ENCODE measurements at places on chromosomes 4 and X. TPM values are rescaled to one million over a fixed set of nuclear protein-coding genes. Genes with fewer than 3 reads are reported as not detected.

The PABPC1L2B gene
- not detected for polyA plus RNA-seq

The ANKRD50 gene
- polyA plus RNA-seq, result 3.9 TPM

The GRIA2 gene
- polyA plus RNA-seq, result not detected

The PDZD11 gene
- 36.4 TPM for polyA plus RNA-seq

The NFKB1 gene
- 8.5 TPM for polyA plus RNA-seq

The INTU gene
- polyA plus RNA-seq, result 2.7 TPM

The PPARGC1A gene
- not detected for polyA plus RNA-seq

The SLC9B1 gene
- 0.48 TPM for polyA plus RNA-seq

The CSTF2 gene
- polyA plus RNA-seq, result 53.1 TPM

The STS gene
- polyA plus RNA-seq, result 0.21 TPM

The TBX22 gene
- not detected for polyA plus RNA-seq

The GPR78 gene
- 0.08 TPM for polyA plus RNA-seq

GRCh38 chrX:70485466-70485865, 40.8 kb downstream of the DLG3 start:
- H3K27me3 ChIP-seq, result no peaks in the 10 kb centered on the region
- no peak for DNase-seq
- H3K27ac ChIP-seq, result no peak overlapping the region
- H3K4me3 ChIP-seq, result no peak overlapping the region

- H3K4me1 ChIP-seq, result peaks cover 21% of the 10 kb centered on the region
- peaks cover 6% of the 10 kb centered on the region for H3K36me3 ChIP-seq
- no peaks in the 10 kb centered on the region for H3K27me3 ChIP-seq
- no peak overlapping the region for H3K4me3 ChIP-seq
- no peak overlapping the region for H3K27ac ChIP-seq
Measured at GRCh38 chr4:122705547-122706117, 26.9 kb upstream of the BBS12 start.

DNA sequence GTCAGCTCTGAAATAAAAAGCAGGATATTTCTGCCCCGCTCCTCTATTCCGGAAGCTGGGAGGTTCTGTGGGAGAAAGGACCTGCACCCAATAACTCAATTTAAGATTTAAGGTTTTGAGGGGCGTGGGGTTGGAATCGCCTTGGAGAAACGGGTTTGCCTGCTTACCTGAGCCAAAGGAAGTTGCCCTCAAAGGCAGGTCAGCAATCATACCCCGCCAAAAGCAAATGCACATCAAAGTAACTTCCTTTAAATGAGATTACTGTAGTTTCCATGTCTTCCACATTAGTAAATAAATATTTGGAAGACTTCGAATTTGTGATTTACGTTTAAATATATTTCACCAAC, 978 bp upstream of the HS3ST1 start:
- DNase-seq, result no peak
- no peak overlapping the region for H3K4me3 ChIP-seq
- H3K27ac ChIP-seq, result no peak overlapping the region
- H3K27me3 ChIP-seq, result no peaks in the 10 kb centered on the region
- no peaks in the 10 kb centered on the region for H3K4me1 ChIP-seq
- no peaks in the 10 kb centered on the region for H3K36me3 ChIP-seq

DNA sequence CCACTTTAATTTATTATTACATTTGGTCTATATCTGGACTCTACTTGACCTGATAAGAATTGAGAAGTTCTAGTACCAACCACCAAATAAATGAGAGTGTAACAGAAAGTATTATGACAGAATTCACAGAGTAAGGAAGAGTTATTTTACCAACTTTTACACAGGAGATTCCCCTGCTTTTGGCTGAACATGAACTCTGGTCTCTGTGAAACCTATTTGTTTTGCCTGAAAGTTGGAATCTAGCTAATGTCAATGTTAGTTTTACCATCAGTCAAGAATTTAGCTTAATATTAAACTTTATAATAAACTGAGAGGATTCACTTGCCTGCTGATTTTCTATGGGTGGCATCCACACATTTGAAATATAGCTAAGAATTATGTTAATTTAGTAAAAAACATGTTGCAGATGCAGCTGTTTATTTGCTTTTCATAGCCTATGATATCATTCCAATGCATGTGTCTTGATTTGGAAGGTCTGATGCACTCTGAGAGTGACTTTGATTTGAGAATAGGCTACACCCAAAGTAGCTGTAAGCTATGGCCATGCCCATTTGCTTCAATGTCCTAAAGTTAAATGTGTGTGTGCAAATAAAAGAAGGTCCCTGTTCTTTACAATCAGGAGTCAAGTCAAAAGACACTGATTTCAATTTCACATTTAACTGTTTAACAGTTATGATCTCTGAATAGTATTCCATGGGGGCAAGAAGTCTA, 150.9 kb upstream of the RASGEF1B start:
- no peaks in the 10 kb centered on the region for H3K4me1 ChIP-seq
- H3K27ac ChIP-seq, result no peak overlapping the region
- H3K36me3 ChIP-seq, result no peaks in the 10 kb centered on the region
- DNase-seq, result no peak

DNA sequence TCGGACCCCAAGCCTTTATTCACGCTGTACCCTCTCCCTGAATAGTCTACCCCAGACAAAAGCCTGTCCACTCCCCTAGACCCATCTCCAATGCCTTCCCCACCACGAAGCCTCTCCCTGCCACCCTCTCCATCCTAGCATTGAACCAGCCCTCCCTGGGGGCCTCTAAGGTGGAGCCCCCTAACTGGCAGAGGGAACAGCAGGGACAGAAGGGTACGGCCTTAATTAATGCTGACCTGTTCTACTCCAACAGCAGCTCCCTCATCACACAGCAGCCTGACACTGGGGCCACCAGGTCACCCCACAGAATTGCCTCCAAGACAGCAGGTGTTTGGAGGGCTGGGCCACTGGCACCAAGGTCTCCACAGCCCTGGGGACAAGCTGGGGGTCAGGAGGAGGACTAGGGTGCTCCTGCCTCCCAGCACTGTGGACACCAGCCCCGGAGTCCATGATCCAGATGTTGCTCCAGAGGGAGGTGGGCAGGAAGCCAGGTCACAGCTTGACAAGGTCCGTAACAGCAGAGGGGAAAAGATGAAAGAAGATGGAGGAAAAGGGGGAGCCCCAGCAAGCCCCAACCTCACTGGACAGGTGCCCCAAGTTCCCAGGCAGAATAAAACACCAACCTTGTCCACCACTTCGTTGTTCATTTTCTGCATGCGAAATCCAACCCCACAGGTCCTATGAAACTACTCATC, 3.7 kb downstream of the CRMP1 start:
- DNase-seq, result no peak
- no peak overlapping the region for H3K27ac ChIP-seq
- H3K36me3 ChIP-seq, result no peaks in the 10 kb centered on the region

- no peaks in the 10 kb centered on the region for H3K27me3 ChIP-seq
- no peaks in the 10 kb centered on the region for H3K4me1 ChIP-seq
- no peaks in the 10 kb centered on the region for H3K36me3 ChIP-seq
- DNase-seq, result no peak
- no peak overlapping the region for H3K4me3 ChIP-seq
Measured at GRCh38 chrX:68666580-68666979, 19.1 kb downstream of the STARD8 start.

DNA sequence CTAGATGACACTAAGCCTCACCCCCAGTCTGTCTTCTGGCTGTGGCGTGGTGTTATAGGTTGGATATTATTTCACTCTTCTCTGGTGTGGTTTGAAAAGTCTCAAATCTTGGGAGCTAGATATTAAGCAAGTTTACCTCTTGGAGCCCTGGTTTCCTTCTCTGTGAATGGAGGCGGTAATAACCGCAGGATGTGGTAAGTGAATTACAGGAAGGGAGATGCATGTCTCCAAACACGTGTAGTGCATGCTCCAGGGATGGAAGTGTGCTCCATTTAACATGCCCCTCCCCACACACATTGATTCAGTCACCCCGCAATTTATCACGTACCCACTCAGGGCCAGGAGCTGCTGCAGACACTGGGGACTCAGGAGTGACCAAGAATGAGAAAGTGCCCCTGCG, 4.9 kb downstream of the ZNF275 start:
- no peak for DNase-seq
- no peak overlapping the region for H3K4me3 ChIP-seq
- H3K27ac ChIP-seq, result peak overlapping the region; percentile 22
- peaks cover 67% of the 10 kb centered on the region for H3K36me3 ChIP-seq
- H3K4me1 ChIP-seq, result peaks cover 44% of the 10 kb centered on the region
- H3K27me3 ChIP-seq, result no peaks in the 10 kb centered on the region

- H3K36me3 ChIP-seq, result no peaks in the 10 kb centered on the region
- H3K4me1 ChIP-seq, result no peaks in the 10 kb centered on the region
- no peak overlapping the region for H3K4me3 ChIP-seq
- no peaks in the 10 kb centered on the region for H3K27me3 ChIP-seq
- no peak for DNase-seq
Measured at GRCh38 chrX:115591856-115592842, 31.2 kb downstream of the PLS3 start.

DNA sequence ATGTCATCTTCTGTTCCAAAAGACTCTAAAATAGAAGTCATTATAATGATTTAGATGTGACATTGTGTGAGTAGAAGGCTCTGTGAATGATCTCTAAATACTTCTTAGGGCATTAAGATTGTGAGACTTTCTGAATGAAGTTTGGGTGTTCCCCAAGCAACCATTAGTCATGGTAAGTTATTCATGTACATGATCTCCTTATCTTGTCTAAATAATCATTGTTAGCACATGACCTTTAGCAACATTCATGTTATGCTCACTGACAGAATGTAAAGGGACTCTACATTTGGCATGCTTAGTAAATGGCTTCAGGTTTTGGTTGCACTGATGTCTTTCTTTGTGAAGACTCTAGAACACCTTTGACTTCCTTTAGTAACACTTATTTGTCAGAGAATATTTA, 140.8 kb upstream of the AGA start:
- H3K27ac ChIP-seq, result no peak overlapping the region
- DNase-seq, result no peak
- no peaks in the 10 kb centered on the region for H3K4me1 ChIP-seq

- no peak for DNase-seq
- no peak overlapping the region for H3K4me3 ChIP-seq
- H3K27ac ChIP-seq, result no peak overlapping the region
- peaks cover 19% of the 10 kb centered on the region for H3K4me1 ChIP-seq
- no peaks in the 10 kb centered on the region for H3K36me3 ChIP-seq
Measured at GRCh38 chr4:685679-686412, 3.1 kb downstream of the SLC49A3 start.

GRCh38 chrX:107701493-107702121, 73.3 kb downstream of the PRPS1 start:
- no peaks in the 10 kb centered on the region for H3K27me3 ChIP-seq
- no peak overlapping the region for H3K27ac ChIP-seq
- no peaks in the 10 kb centered on the region for H3K36me3 ChIP-seq
- no peak for DNase-seq
- no peak overlapping the region for H3K4me3 ChIP-seq

DNA sequence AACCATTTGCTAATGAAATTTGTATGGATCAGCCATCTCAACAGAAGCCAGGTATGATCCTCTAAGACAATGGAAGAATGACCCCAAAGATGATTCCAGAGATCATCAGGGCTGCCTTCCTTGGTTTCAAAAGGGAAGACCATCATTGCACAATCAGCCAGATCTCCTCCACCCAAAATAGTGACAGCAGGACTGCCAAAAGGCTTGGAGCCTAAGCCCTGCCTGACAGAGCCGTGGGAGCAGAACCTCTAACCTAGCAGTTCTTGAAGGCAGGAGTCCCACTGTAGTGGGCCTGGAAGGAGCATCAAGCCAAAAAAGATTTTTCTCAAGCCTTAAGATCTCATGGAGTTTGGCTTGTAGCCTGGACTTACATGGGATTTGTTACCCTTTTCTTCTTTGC, 226.0 kb downstream of the RASL11B start:
- no peak for DNase-seq
- H3K36me3 ChIP-seq, result no peaks in the 10 kb centered on the region
- H3K4me1 ChIP-seq, result no peaks in the 10 kb centered on the region
- no peak overlapping the region for H3K4me3 ChIP-seq

DNA sequence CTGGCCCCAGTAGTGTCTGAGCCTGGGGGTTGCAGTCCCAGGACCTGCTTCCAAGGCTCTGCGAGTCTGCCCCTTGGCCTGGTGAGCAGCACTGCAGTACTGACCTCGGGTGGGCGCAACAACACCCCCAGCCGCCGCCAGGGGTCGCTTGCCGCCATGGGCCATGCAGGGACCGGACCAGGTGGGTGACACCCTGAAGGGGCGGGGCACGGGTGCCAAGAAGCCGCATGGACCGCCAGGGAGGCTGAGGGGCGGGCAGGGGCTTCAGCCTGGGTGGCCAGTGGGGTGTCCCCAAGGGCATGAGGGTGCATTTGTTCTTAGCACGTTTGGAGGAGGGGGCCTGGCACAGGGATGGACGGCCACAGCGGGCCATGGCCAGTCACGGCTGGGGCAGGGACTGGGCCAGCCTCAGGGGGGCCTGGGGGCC, 25.0 kb downstream of the TACC3 start:
- no peaks in the 10 kb centered on the region for H3K27me3 ChIP-seq
- no peaks in the 10 kb centered on the region for H3K4me1 ChIP-seq
- H3K36me3 ChIP-seq, result peaks cover 37% of the 10 kb centered on the region

- H3K4me3 ChIP-seq, result no peak overlapping the region
- no peak for DNase-seq
- no peaks in the 10 kb centered on the region for H3K27me3 ChIP-seq
- H3K27ac ChIP-seq, result no peak overlapping the region
Measured at GRCh38 chr4:42638993-42639392, 17.9 kb downstream of the ATP8A1 start.

DNA sequence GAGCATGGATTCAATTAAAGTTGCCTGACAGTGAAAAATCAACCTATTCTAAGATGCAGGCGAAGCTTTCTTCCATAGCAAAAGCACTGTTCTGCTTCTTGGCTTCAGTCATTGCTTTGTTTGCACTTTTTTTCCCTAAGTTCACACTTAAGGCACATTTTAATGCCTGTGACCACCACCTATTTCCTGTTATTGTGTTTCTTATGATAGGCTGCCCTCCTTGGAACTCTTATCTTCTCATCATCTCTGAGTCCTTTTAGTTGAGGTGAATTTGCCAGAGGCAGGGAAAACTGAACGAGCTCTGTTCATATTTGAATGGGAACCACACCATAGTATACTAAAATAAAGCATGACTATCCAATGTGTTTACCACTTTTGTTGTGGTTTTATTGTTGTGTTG, 119.8 kb downstream of the SPCS3 start:
- no peaks in the 10 kb centered on the region for H3K36me3 ChIP-seq
- no peak for DNase-seq
- H3K4me1 ChIP-seq, result no peaks in the 10 kb centered on the region
- no peaks in the 10 kb centered on the region for H3K27me3 ChIP-seq

DNA sequence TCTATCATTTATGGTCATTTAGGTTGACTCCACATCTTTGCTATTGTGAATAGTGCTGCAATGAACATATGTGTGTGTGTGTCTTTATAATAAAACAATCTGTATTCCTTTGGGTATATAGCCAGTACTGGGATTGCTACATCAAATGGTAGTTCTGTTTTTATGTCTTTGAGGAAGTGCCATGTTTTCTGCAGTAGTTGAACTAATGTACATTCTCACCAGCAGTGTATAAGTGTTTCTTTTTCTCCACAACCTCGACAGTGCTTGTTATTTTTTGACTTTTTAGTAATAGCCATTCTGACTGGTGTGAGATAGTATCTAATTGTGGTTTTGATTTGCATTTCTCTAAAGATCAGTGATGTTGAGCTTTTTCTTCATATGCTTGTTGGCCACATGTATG, 80.5 kb downstream of the ARHGAP6 start:
- no peak overlapping the region for H3K27ac ChIP-seq
- no peak overlapping the region for H3K4me3 ChIP-seq
- no peak for DNase-seq
- no peaks in the 10 kb centered on the region for H3K27me3 ChIP-seq
- H3K4me1 ChIP-seq, result no peaks in the 10 kb centered on the region

- no peak overlapping the region for H3K4me3 ChIP-seq
- DNase-seq, result no peak
- no peaks in the 10 kb centered on the region for H3K36me3 ChIP-seq
Measured at GRCh38 chr4:76597423-76597979, 162.5 kb downstream of the SHROOM3 start.

- H3K4me3 ChIP-seq, result no peak overlapping the region
- no peak overlapping the region for H3K27ac ChIP-seq
- DNase-seq, result no peak
- no peaks in the 10 kb centered on the region for H3K27me3 ChIP-seq
Measured at GRCh38 chr4:156733582-156733981, 238.0 kb downstream of the PDGFC start.
